A549 treated with AZD2906 at 1 μM for 4 hours (cell line): ENCODE measurements at places on chromosomes 7 and 10. TPM values are rescaled to one million over a fixed set of nuclear protein-coding genes. Genes with fewer than 3 reads are reported as not detected.

GRID2IP gene
- total RNA-seq = not detected in 5 replicates

TWIST1 gene
- 1.4 to 3.7 TPM (median 3.3 TPM) in 5 replicates for total RNA-seq

OR2A2 gene
- total RNA-seq = not detected in 5 replicates

CALHM1 gene
- total RNA-seq = 0.02 TPM in 1 of 5 replicates, not detected in the others

PSPH gene
- 19.7 to 31.0 TPM (median 23.3 TPM) in 5 replicates for total RNA-seq

AKR1D1 gene
- total RNA-seq = 0.03 to 0.09 TPM (median 0.05 TPM) in 3 of 5 replicates, not detected in the others

SRGN gene
- 93.8 to 136 TPM (median 99.6 TPM) in 5 replicates for total RNA-seq

TMEM213 gene
- total RNA-seq = not detected in 5 replicates

LRRC4 gene
- total RNA-seq = not detected in 5 replicates

CADPS2 gene
- 0.02 to 0.06 TPM (median 0.03 TPM) in 5 replicates for total RNA-seq

HOXA5 gene
- total RNA-seq = 3.3 to 5.9 TPM (median 4.0 TPM) in 5 replicates
